ENCODE measurements at places on chromosomes 1 and 21.

GRCh38 chr21:28798798-28799197, 193.9 kb downstream of the LTN1 start:
- no peak for DNase-seq

DNA sequence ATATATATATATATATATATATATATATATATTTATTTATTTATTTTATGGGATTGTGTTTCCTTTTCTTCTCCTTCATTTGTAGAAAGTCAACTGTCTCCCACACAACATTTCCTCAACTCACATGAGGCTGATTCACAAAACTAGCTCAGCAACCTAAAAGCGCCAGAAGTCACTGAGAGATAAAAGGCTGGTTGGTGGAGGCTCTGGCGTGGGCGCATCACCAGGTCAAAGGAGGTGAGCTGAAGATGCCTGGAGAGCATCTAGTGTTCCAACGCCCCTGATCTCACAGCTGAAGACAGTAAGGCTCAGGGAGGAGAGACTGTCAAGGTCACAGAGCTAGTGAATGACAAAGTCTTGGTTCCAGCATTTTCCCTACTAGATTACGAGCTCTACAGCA, 78.0 kb downstream of the HLCS start:
- DNase-seq = no peak

DNA sequence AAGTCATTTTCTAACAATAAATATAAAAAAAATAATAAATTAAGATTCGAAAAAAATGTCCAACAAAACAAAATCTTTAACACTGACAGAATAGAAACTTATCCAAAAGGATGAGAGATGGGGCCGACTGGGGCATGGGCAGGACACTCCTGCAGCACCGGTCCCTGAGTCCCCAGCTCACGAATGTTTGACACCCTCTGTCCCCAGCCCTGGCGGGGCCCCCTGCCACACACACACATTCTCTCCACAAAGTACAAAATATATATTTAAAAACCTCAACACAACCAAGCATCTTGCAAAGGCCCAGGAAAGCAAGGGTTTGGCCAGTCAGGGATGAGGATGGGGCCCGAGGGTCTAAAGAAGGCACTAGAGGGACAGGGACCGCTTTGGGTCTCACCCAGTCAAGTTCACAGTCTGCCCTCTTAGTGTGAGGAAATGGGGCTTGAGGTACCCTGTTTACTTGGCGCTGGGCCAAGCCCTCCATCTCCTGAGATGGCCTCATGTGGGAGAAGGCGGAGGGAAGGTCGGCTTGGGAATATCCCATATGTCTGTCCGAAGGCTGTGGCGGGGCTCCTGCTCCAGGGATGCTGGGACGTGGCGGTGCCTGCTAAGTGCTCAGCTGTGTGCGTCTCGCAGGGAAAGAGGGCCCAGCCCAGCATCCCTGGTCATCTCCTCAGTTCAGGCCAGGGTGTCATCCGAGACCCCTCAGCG, 31.3 kb downstream of the EPHA2 start:
- DNase-seq = no peak

DNA sequence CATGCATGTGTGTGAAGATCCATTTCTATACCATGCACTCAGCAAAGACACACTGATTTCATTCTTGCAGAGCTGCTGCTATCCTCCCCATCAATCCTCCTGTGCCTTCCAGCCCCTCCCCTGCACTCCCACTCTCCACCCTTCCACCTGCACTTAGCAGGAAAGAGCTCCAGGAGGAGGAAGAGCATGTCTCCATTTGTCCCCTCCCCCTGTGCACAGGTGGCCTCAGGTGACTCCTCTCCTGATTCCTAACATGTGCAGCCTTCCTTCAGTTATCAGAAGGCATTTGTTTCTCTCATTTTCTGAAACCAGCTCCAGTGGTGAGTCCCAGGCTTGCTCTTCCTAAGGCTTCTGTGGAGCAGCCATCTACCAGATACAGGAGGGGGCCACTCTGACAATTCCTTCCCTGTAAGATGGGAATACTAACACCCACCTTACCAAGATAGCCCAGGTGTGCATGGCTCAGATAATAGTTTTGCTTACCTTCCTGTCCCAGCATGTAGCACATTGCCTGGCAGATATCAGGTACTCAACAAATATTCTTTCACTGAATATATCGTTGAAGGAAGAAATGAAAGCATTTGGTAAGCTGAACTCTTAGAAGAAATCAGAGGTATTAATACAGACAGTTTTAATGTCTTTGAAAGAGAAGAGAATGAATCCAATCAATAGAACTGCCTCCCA, 21.9 kb upstream of the FAM3B start:
- no peak for DNase-seq

GRCh38 chr1:78005755-78006154, 1.0 kb downstream of the DNAJB4 start:
- no peak for DNase-seq

DNA sequence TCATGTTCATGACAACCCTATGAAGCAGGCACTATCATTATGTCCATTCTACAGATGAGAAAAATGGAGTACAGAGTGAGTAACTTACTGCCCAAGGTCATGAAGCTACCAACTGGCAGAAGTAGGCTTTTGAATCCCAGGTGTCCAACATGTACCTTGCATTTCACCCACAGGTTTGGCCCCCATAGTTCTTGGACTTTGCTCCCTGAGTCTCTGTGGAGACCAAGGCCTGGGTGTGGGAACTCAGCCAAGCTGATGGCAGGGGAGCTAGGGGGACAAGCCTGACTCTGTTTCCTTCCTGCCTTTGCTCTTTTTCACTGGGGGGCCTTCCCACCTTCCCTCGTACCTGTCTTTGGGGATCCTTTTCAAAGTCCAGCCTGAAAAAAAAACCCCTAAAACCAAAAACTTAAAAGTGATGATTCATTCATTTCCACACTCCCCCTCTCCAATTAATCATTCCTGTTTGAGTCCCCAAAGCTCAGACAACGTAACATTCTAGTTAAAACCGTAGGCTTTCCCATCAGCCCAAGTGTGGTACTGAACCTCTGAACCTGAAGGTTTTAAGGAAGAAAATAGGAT, 8.5 kb upstream of the TTC22 start:
- no peak for DNase-seq

- DNase-seq = no peak
Measured at GRCh38 chr1:107698161-107698560, 266.8 kb downstream of the VAV3 start.

DNA sequence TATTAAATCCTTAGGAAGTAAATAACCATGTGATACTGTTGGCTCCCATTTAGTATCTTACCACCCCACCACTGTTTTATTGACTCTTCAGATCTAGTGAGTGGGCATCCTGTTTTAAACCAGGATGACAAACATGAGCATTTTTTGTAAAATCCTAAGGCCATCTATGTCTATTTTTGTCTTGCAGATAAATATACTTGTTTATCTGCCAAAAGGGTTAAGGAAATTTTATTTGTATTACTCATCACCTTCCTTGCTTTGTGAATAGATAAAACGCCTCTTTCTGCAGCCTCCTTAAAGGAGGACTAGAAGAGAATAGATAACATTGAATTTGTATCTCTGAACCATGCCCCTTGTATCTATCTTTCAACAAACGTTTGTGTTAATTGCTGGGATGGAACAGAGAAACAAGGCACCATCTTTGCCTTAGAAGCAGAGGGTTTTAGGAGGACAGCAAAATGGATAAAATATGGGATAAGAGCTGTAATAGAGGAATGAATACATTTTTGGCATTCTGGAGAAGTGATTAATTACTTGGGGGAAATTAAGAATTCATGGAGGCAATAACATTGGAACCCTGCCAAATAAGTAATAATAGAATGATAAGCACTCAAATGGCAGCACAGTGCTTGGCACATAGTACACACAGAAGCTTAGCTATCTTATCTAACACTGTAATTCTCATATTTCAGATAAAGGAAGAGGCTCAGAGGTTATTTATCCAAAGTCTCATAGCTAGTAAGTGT, 14.7 kb downstream of the YTHDF2 start:
- no peak for DNase-seq

DNA sequence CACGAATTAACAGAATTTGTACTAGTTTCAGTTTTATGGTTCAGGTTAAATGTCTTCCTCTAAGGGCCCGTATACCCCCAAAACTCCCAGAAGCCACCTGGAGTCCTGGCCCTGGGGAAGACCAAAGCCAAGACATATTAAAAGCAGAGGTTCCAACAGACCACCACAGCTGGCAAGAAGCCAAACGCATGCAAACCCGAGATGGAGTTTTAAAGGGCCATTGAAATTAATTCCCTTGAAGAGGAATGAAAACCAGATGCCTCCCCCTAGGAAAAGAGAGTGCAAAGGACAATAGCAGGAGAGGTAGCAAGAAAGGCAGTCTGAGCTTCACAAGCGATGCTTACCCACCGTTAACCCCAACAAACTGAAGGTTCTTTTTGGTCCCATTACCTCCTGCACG, 48.1 kb downstream of the KANK4 start:
- no peak for DNase-seq

- no peak for DNase-seq
Measured at GRCh38 chr1:171792656-171793369, 11.4 kb downstream of the METTL13 start.

- no peak for DNase-seq
Measured at GRCh38 chr1:200215350-200215749, 187.8 kb downstream of the NR5A2 start.

- no peak for DNase-seq
Measured at GRCh38 chr1:151820940-151821339, 10.7 kb downstream of the RORC start.

Measured in cortex of kidney (tissue), 1 donor.